Naive thymus-derived CD4-positive, alpha-beta T cell (primary cell): ENCODE measurements at places on chromosomes 1 and 21. TPM values are rescaled to one million over a fixed set of nuclear protein-coding genes. Genes with fewer than 3 reads are reported as not detected.

APP gene
- total RNA-seq, result 54.9 TPM

- DNase-seq, result no peak
Observed at GRCh38 chr1:235583511-235584001, 66.0 kb downstream of the GNG4 start.

DNA sequence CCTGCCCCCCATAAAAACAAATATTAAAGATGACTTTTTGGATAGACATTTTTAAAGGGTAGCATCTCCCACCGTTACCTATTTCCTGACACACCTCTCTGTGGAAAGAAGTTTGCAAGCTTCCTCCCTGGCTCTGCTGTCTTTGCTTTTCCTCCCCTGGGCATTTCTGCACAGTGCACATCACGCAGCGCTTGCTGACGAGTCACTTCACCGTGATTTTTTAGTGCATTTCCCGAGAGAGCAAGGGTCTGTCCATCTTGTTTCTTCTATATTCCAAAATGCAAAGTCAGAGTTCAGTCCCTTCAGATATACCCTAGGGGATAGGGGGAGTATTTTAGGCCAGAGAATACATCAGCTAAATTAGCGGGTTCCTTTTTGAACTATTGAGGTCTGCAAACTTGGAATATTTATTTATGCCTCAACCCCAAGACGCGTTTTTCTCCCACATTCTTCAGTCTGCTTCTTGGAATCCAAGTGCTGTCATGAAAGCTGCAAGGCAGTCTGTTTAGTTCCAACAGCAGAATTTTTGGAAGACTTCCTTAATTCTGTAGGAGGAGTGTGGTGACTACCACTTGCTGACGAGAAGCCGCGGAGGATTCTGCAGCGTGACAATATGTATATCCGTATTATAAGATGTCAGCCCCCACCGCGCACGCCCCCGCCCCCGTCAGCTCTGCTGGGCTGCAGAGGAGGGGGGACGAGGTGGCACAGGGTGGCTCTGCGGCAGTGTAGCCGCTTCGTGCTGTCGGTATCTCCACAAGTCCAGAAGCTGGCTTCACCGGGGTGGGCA, 22.4 kb downstream of the SMYD2 start:
- DNase-seq, result no peak

DNA sequence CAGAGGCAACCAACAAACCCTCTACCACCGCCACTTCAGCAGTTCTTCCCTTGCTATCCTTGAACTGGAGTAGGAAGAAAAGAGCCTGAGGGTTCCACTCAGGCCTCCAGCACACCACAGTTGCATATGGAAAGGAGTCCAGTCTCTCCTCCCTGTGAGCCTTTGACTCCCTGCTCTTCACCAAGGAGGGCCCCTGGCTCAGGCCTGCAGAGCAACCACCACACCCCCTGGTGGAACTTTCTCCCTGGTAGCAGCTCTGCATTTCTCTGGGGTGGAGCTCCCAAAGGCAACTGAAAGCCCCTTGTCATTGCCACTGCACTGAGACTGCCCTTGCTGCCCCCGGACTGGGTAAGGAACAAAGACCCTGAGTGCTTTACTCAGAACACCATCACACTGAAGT, 1021.5 kb upstream of the ADGRL2 start:
- no peak for DNase-seq

DNA sequence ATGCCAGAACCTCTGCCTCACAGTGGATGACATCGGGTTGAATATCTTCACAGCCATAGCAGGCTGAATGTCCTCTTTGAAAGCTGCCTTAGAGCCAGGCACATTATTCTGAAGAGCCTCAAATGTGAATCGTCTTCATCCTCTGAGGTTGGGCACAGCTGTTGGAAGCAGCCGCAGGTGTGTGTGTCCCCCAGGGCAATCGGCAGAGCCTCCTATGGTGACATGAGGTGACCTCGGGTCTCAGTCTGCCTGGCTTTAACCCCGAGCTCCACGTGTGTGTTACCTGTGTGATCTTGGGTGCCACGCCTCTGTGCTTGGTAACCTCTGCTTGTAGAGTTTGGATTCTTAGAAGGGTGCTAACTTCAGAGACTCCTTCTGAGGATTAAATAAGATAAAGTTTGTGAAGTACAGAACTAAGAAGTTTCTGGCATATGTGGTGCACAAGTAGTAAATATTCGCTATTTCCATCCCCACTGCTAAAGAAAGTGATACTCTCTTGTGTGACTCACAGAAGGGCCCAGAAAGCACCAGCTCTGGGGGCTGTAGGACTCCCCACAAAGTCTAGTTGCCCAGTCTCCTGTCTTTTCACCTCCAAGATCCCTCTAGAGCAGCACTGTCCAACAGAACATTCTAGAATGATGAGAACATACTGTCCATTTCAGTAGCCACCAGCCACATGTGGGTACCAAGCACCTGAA, 500.9 kb downstream of the NPHP4 start:
- no peak for DNase-seq

- DNase-seq, result no peak
Observed at GRCh38 chr21:35537604-35538003, 488.5 kb upstream of the RUNX1 start.

DNA sequence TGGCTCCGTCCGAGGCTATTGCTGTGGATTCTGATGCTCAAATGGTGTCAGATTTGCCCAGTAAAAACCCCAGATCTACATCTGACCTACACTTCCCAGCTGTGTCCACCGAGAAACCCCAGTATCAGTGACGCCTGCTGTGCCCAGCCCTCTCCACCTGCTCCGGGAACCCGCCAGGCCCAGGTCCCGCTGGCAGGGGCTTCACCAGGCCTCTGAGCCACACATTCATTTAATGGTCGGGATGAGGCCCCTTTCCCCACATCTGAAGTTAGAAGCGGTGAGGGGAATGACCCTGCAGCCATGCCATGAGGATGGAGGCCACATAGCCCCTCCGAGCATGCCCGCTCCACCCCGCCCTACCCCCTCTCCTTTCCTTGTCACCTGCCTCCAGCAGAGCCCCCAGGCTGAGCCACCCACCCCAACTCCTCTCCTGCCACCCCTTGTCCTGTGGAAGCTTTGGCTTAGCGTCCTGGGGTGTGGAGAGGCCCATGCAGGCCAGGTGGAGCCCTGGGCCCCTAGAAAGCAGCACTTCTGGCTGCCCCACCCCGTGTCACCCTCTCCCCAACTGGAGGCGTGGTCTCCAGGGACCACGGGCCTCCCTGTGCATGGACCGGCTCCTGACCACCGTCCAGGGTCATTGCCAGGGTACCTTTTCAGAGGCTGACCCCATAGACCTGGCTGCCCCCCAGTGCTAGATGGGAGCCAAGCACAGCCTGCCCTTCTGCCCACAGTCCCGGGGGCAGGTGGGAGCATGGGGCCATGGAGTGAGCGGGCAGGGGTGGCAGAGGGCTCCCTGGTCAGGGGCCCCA, 8.0 kb downstream of the TNFRSF14 start:
- no peak for DNase-seq

GRCh38 chr1:111768625-111769024, 12.9 kb downstream of the DDX20 start:
- DNase-seq, result no peak
